ENCODE measurements at places on chromosomes 1 and 21.

DNA sequence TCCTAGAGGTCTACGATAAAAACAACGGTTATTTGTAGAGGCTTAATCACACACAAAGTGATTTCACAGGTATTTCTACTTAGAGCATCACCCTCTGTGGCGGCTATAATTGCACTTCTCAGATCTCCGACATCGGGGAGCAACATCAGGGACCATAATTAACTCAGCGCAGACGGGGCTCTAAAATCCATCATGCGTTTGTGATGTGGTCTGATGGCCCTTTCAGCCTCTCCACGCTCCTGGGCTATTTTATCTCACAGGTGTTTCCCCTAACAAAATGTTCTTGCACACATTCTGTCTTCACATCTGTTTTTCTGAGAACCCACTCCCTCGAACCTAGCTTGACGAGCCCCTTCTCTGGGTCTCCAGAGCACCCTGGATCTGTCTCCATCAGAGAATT is 146.3 kb upstream of the DUSP10 start:
- no peak for DNase-seq

DNA sequence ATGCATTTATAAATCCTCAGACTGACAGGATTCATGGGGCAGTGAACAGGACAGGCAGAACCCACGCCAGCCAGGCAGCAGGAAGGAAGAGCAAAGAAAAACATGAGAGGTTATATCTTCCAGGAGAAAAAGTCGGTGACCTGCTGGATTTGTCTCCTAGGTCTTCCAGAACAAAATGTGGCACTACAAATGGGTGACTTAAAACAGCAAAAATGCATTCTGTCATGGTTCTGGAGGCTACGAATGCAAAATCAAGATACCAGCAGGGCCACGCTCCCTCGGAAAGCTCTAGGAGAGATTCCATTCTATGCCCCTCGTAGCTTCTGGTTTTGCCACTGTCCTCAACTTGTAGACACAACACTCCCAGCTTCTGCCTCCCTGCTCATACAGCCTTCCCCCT is 63.4 kb downstream of the PSMG1 start:
- no peak for DNase-seq

GRCh38 chr1:236945002-236945401 is 59.2 kb downstream of the MT1HL1 start:
- DNase-seq: no peak

DNA sequence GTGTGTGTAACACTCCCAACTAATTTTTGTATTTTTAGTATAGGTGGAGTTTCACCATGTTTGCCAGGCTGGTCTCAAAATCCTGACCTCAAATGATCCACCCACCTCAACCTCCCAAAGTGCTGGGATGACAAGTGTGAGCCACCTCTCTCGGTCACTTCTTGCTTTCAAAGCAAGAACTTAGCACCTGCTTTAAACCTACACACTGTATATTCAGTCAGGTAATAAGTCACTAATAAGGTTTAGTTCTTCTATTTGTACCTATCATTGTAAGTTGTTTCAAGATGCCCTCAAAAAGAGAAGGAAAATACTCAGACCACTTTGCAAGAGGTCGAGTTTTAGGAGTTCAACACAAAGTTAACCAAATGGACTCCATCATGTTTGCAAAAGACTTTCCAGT is 431.3 kb downstream of the MRPL39 start:
- no peak for DNase-seq

- DNase-seq: no peak
These were observed 330.2 kb upstream of the FMN2 start for GRCh38 chr1:239761509-239761908.

DNA sequence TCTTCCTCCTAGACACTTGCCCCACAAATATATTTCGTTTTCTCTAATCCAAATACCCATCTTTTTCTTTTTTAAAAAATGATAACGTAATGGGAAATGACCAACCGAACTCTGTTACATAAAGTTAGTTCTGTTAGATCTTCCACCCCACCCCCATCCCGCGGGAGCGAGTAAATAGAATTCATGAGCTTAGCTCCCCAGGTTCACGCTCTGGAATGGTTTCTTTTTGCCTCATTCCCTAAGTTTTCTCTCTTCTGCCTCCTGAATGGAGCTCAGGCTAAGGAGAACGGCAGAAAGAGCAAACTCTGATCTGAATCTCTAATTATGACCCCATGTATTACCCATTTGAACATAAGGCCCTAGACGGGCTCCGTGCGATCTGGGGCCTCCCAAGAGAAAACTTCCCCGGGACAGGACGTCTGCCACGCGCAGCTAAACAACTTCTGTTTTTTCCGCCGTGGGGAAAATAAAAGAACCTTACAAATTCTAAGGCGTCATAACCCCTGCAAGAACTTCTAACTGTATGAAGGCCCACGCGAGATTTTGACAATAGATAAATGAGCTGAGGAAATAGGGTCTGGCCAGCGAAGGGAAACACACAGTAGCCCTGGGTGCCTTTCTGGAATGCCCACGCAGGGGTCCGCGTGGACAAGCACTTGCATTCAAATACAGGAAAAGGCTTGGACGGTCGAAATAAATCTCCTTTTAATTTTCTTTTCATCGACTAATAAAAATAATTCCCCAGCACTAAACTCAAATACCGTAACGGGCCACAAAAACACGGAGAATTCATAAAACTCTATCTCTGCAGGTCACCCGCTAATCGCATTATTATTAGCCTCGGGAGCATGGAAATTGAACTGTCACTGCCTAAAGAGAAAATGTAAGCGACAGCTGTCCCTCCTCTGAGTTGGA is 2.2 kb downstream of the TBX15 start:
- no peak for DNase-seq

GRCh38 chr21:44838039-44838895 is 20.4 kb upstream of the SUMO3 start:
- no peak for DNase-seq

GRCh38 chr1:64906447-64906846 is 59.9 kb downstream of the JAK1 start:
- no peak for DNase-seq

DNA sequence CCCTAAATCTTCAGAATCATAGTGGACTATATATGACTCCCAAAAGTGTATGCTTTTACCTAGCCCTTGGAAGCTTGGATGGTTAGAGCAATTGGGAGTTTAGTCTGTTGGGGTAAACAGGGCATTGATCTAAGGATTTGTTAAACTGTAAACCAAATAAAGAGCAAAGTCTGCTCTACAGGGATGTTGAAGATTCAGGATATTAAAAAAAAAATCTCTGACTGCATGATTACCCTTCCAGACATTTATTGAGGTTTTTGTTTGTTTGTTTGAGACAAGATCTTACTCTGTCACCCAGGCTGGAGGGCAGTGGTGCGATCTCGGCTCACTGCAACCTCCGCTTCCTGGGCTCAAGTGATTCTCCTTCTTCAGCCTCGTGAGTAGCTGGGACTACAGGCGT is 31.6 kb downstream of the PBX1 start:
- DNase-seq: no peak

DNA sequence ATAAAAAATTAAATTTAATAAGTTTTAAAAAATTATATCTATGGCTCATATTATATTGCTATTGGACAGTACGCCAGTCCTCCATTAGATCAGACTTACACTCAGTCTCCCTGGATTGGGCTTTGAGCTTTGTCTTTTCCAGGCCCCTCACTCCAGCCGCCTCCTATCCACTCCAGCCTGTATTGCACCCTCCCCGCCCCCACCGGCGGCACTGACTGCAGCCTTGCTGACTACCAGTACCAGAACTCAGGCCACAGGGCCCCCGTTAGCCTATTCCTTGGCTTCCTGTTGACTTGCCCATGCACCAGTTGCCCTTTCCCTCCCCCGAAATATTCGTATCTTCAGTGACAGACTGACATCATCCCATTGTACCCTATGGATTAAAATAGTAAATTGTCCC is 127.9 kb downstream of the CSMD2 start:
- no peak for DNase-seq

DNA sequence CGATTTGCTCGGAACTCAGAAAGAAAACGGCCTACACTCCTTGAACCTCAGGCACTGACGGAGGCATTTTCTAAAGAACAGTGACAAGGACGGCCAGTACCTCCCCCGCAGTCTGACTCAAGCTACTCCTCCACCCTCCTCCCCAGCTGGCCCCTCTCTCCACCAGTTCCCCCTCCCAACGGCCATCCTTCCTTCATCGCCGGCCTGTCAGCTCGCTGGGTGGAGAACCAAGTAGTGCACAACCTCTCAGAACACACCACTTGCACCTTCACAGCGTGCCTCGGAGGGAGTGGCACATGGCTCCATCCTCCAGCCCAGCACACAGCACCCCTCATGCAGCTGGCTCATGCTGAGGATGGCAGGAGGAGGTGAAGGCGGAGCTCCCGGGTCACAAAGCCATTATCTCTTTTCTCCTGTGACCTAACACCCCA is 58.8 kb downstream of the TOR1AIP2 start:
- DNase-seq: no peak

GRCh38 chr1:6601049-6601922 is 1.4 kb downstream of the KLHL21 start:
- DNase-seq: peak; percentile 97

DNA sequence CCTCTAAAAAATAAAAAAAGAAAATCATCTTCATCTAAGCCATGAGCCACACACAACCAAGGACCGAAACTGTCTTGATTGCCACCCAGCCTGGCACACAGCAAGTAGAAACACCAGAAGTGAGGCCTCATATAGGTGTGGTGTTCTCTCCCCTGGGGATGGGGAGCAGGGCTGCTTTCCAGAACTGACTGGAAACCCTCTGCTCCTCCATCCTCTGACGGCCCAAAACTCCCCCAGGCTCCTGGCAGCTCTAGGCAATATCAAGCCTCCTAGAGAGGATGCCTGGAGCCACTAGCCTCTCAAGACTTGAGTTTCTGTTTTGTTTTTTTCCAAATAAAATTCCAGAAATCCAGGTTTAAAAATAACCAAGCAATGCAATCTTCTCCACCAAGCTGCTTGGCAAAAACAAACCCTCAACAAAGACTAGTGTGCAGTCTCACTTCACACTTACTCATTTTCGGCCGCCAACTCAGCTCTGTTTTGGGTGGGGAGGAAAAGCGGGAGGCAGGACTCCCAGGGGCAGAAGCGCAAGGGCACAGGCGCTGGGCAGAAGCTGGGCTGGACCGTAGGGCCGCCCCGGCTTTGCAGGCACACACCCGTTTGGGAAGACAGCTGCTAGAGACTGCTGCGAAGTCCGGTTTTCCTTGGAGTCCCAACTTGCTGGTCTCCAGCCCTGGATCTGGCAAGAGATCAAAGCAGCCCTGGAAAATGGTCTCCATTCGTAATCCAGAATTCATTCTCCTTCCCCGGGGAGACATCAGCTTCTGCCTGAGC is 78.2 kb upstream of the CAPZB start:
- DNase-seq: no peak

DNA sequence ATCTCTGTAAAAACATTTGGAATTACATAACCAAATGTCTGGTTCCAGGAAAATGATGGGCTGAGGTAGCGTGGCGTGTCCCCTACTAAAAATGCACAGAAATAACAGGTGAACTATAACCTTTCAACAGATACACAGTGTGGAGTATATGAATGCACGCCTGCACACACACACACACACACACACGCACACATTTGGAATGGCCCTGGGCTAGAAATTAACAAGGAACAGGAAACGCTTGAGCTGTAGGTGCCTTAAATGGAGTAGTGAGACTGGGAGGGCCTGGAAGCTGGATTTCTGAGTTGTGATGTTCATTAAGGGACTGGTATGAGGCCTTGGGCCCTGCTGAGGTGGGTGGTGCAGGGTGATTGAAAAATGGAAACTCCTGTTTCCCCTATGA is 246.5 kb upstream of the C1orf174 start:
- DNase-seq: no peak

- DNase-seq: no peak
These were observed 9.2 kb upstream of the ZNF644 start for GRCh38 chr1:91031081-91031480.

- DNase-seq: peak; percentile 89
These were observed 240.1 kb downstream of the DISC1 start for GRCh38 chr1:231866392-231867331.

DNA sequence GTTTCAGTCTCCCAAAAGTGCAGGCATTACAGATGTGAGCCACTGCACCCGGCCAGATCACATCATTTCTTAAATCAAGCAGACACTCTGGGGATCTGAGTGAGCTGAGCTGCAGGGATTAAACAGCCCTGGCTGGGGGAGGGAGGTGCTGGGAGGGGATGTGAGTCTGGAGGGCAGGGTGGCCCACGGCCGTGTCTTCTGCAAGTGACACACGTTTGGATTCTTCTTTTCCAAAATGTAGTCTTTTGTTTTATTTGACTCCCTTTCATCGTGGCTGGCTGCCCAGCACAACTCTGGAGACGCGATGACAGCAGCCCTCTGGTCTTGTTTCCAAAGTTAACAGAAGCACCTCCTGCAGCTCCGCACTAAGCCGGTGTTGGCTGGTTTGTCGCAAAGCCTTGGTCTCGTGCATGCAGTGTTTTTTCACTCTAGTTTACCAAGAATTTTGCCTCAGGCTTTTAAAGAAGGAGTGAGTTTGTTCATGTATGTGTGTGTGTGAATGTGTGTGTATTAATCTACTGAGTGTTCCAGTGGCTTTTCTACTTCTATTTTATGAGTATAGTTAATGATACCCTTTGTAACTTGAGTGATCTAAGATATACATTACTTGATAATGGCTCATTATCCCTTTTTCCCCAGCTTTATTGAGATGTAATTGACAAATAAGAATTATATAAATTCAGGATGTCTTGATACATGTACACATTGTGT is 2.8 kb upstream of the KRTAP10-5 start:
- DNase-seq: no peak

DNA sequence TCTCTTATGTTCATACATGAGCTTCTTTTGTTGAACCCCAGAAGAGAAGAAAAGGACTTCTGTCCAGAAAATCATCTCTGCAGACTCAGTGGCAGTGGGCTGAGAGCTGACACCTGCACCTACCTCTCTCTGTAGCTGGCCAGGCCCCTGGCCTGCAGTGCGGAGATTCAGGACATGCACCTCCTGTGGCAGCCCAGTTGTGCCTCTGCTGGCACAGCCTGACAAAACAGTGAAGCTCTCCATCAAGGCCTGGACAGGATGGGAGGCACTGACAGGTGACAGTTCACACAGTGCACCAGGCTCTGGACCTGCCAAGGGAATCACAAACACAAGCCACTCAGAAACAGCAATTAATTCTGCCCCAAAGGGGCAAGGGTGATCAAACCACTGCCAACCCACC is 88.8 kb downstream of the TGFBR3 start:
- no peak for DNase-seq

- peak; percentile 91 for DNase-seq
These were observed 700 bp upstream of the KMO start for GRCh38 chr1:241531195-241532161.

- no peak for DNase-seq
These were observed 968 bp downstream of the CSMD2 start for GRCh38 chr1:34163792-34164731.

- DNase-seq: no peak
These were observed 4.9 kb downstream of the C1orf198 start for GRCh38 chr1:230863449-230863848.

- peak; percentile 23 for DNase-seq
These were observed at the start of gene FMOD for GRCh38 chr1:203351037-203351625. Gene FMOD, minus strand, starts transcription at chr1:203351122. Its CDS starts 2,852 bp downstream, at chr1:203348270.
